NCI-H1436 (cell line): ENCODE measurements at places on chromosomes 7 and 10.

- DNase-seq, result no peak
These were observed 11.2 kb upstream of the ZNF485 start for GRCh38 chr10:43594944-43595589.

DNA sequence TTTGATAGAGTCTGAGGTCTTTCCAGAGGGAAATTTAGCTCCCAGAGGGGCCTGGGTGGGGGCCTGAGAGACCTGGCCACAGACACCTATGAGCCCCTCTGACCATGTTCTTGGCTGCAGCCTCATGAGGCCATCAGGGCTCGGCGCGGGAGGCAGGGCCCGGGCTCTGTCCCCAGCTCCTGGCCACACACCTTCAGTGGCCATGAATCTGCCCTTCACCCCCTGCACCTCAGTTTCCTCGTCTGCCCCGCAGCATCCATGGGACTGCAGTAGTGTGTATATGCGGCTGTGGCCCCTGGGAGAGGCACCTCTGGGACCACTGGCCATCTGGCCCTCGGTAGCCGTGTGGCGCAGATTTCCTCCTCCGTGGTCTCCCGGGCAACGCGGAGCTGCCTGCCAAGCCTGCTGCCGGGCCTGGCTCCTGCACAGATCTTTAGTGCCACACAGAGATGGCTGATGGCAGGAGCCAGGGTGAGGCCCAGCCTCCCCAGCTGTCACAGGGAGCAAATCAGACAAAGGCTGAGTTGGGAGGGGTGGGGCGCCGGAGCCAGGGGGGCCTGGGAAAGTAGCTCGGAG, 23.6 kb upstream of the ADCYAP1R1 start:
- no peak for DNase-seq

GRCh38 chr10:96616961-96617360, 30.1 kb upstream of the TM9SF3 start:
- DNase-seq, result no peak

DNA sequence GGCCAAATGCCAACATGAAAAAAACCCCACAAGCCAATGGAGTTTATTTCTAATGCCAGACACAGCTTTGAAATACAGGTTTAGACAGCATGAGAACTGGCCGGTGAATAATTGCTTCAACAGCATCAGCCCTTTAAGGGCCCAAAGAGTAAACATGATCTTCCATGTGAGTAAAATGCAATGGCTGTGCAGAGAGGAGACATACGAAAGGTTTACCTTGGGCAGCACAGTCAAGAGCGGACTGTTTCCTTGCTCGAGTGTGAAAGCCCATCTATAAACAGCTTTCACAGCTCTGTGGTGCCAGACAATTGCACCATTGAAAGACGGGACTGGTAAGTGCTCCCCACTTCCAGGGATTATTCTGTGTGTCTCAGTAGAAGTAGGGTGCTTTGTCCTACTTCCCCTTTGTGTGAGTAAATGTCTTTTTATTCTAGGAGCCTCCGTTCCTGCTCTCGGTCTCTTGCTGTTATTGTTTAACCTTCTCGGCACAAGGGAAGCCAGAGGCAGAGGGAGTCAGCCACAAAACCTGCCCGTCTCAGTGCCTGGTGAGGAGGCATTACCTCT, 77.8 kb upstream of the KAT6B start:
- no peak for DNase-seq

- DNase-seq, result no peak
These were observed 2.9 kb downstream of the C1QL3 start for GRCh38 chr10:16518822-16519221.

GRCh38 chr7:69864274-69864673, 266.0 kb downstream of the AUTS2 start:
- peak; percentile 77 for DNase-seq
